Cerebellar cortex (tissue), 1 donor: ENCODE measurements at places on chromosomes 2 and 18.

GRCh38 chr2:237604960-237605359 lies 14.4 kb upstream of the RAB17 start:
- DNase-seq: peak; percentile 34

DNA sequence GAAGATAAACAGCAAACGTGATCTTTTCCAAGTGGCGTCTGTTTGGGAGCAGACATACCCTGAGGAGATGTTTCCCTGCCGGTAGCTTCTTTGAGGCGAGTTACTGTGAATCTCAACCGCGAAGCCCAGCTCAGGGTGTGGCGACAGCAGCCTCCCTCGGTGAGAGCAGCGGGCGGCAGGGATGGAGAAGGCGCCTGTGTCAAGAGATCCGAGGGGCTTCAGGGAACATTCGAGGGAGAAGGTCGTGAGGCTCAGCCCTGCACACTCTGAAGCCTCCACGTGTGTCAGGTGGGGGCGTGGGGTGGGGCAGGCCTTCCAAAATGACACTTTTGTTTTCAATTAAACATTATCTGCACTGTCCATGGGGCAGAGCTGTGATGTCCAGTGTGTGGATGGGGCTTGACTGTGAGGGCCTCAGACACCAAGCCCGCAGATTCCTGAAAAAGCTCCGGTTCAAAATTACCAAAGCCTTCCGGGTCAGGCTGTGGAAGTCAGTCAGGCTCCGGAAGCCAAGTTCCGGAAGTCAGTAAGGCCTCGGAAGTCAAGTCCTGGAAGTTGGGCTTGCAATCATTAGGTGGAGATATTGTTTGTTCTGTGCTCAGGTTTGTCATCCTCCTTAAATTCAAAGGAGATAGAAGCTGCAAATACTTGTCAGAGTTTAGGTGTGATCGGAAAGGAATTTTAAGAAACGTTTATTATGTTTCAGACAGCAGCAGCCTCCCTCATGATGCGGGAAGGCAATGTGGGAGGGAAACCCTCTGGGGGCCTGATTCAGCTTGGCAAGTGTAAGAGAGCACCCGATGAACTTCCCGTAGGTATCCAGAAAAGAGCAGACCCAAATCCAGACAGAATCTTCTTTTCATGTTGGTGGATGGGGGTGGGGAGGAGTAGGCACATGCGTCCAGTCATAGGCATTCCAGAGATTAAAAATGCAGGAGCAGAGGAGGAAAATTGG lies 20.7 kb downstream of the SMIM21 start:
- no peak for DNase-seq

GRCh38 chr2:55703350-55703749 lies 9.7 kb upstream of the PNPT1 start:
- no peak for DNase-seq

GRCh38 chr2:239819974-239820555 lies 205.1 kb downstream of the NDUFA10 start:
- DNase-seq: no peak

DNA sequence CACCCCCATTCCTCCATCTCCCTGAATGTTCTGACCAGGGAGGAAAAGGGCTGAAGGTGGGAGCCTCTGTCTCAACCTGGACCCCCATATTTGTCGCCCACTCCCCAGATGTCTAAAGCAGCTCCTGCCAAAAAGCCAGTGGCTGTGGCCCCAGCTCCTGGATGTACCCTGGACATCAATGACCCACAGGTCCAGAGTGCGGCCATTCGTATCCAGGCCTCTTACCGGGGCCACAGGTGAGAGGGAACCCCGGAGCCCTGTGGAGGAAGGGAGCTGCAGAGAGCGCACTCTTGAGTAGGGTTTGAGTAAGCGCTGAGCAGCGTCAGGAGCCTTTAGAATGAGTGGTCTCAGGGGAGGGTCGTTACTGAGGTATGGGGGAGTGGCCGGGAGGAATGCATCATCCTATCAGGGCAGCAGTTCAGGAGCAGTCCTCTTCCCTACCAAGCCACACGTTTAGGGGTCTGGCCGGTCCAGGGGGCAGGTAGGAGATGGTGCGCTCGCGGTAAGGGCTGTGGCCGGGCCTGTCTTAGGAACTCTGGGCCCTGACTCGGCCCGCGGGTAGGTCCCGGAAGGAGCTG lies 2.4 kb upstream of the GMPPA start:
- DNase-seq: no peak

DNA sequence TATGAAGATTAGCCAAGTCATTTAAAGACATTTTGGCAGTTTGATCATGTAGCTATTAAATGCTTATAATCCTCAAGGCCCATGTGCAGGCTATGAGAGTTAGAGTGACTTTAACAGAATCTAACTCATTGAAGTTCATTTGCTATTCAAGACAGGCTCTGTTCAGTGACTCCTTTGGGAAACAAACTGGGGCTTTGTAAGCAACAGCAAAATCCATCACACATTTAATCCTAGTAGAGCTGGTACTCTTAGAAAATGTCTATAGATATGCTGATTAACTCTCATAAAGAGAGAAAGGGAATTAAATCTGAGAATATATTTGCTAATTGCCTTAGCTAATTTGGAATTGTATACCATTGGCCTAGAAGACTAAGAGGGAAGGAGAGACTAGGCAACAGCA lies 182.8 kb upstream of the SESTD1 start:
- DNase-seq: no peak
